ENCODE measurements at places on chromosomes 2 and 18.

DNA sequence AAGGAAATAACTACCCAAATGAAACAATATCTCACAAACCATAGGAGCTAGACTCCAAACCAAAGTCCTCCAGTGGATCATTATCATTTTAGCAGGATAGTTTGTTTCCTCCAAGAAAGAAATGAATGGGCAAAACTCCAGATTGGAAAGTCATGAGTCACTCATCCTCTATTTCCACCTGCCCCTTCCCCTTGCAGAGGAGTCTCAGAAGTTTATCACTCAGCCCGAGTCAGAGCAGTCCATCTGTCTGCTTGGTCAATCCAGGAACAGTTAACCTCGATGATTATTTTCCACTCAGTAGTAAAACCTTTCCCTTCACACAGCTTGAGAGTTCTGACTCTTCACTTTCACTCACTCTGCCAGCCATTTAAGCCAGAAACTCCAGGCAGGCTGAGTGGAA is 462.2 kb downstream of the BCL11A start:
- DNase-seq, result no peak

GRCh38 chr2:55365303-55365702 is 54.4 kb downstream of the CCDC88A start:
- DNase-seq, result no peak

DNA sequence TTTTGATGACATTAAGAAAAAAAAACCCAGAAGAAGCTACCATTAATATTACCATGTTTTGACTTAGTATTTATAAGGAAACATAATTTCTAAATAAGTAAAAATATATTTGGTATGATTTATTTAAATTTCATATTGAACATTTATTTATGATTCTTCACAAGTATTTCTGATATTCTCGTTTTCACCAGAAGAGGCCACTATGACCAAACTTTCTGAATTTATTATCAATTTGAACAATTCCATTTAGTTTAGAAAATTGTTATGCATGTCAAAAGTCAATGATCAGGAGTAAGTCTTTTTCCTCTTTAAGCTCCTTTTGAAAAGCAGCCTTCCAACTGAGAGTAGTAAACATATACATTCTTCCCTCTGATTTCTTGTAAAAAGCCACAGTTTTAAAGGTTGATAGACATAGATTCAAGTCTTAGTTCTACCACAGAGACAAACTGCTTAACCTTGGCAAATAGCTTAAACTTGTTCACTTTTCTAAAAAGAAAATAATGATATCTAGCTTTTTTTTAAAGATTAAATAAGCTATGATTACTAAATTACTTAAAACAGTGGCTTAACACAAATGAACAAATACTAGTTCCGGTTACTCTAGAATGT is 329.9 kb downstream of the TRIB2 start:
- no peak for DNase-seq

- DNase-seq, result no peak
Observed at GRCh38 chr2:127586136-127586535, 50.7 kb downstream of the MYO7B start.

- DNase-seq, result no peak
Observed at GRCh38 chr2:179802051-179802882, 59.1 kb downstream of the ZNF385B start.

DNA sequence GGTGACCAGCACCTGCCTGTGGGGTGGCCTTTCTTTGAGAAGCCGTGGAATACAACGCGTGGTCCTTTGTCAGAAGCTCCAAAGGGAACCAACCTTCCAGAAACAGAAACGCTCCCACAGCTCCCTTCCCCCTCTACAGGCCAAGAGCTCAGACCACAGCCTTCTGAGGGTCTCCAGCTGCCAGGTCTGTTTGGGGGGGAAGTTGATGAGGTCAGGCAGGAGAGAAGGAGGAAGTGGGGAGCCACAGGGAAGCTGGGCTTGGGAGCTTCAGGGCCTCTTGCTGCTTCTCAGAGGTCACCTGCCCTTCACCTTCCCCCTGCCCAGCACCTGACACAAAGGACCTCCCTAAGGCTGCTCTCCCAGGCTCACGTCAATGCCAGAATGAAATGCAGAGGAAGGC is 287.7 kb upstream of the ID2 start:
- no peak for DNase-seq

- DNase-seq, result no peak
Observed at GRCh38 chr2:164617466-164617865, 3.8 kb downstream of the GRB14 start.
